Naive thymus-derived CD4-positive, alpha-beta T cell (primary cell): ENCODE measurements at places on chromosomes 4 and X. TPM values are rescaled to one million over a fixed set of nuclear protein-coding genes. Genes with fewer than 3 reads are reported as not detected.

- DNase-seq, result no peak
- H3K27me3 ChIP-seq, result no peaks in the 10 kb centered on the region
- H3K4me1 ChIP-seq, result no peaks in the 10 kb centered on the region
- H3K27ac ChIP-seq, result no peak overlapping the region
Measured at GRCh38 chr4:73852771-73853170, 325 bp upstream of the PF4V1 start.

Gene YY2
- 1.3 TPM for total RNA-seq

GRCh38 chrX:3252744-3253143, 93.7 kb downstream of the MXRA5 start:
- no peaks in the 10 kb centered on the region for H3K36me3 ChIP-seq
- H3K4me1 ChIP-seq, result no peaks in the 10 kb centered on the region
- no peak overlapping the region for H3K27ac ChIP-seq

GRCh38 chr4:145503486-145504072, 21.9 kb downstream of the SMAD1 start:
- H3K4me1 ChIP-seq, result no peaks in the 10 kb centered on the region
- H3K36me3 ChIP-seq, result no peaks in the 10 kb centered on the region
- H3K27ac ChIP-seq, result no peak overlapping the region
- no peak for DNase-seq
- H3K27me3 ChIP-seq, result no peaks in the 10 kb centered on the region

- H3K27me3 ChIP-seq, result no peaks in the 10 kb centered on the region
- H3K36me3 ChIP-seq, result no peaks in the 10 kb centered on the region
- no peaks in the 10 kb centered on the region for H3K4me1 ChIP-seq
- H3K4me3 ChIP-seq, result no peak overlapping the region
Measured at GRCh38 chr4:173834151-173834550, 304.1 kb upstream of the HAND2 start.

DNA sequence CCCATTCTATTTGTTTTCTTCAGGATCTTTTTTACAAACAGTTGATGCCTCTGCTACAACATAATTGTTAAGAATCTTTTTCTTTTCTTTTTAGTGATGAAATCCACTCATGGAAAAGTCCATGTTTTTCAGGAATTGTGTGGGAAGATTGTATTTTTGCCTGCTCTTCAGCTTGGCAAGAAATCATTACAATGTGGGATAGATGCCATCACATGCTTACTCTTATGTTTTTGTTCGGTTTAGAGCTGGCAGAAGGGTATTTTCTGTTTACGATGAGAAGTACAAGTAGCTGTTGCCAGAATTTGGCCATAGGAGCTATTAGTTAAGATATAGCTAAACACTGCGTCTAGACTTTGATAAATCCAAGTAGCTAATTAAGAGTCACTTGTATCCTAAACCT, 2585.3 kb downstream of the ARAP2 start:
- no peak overlapping the region for H3K27ac ChIP-seq
- H3K27me3 ChIP-seq, result no peaks in the 10 kb centered on the region
- no peaks in the 10 kb centered on the region for H3K4me1 ChIP-seq
- no peaks in the 10 kb centered on the region for H3K36me3 ChIP-seq

GRCh38 chrX:110133735-110134370, 130.9 kb downstream of the TMEM164 start:
- no peak overlapping the region for H3K4me3 ChIP-seq
- no peak overlapping the region for H3K27ac ChIP-seq
- H3K27me3 ChIP-seq, result no peaks in the 10 kb centered on the region
- H3K36me3 ChIP-seq, result no peaks in the 10 kb centered on the region
- no peaks in the 10 kb centered on the region for H3K4me1 ChIP-seq

Gene ABCG2
- total RNA-seq, result 0.65 and 0.66 TPM in 2 replicates

Gene GLOD5
- total RNA-seq, result not detected in 2 replicates

GRCh38 chr4:123588631-123589241, 192.1 kb downstream of the SPRY1 start:
- H3K4me3 ChIP-seq, result no peak overlapping the region
- H3K27ac ChIP-seq, result no peak overlapping the region
- H3K4me1 ChIP-seq, result no peaks in the 10 kb centered on the region
- DNase-seq, result no peak
- no peaks in the 10 kb centered on the region for H3K27me3 ChIP-seq

Gene C4orf54
- not detected for total RNA-seq

DNA sequence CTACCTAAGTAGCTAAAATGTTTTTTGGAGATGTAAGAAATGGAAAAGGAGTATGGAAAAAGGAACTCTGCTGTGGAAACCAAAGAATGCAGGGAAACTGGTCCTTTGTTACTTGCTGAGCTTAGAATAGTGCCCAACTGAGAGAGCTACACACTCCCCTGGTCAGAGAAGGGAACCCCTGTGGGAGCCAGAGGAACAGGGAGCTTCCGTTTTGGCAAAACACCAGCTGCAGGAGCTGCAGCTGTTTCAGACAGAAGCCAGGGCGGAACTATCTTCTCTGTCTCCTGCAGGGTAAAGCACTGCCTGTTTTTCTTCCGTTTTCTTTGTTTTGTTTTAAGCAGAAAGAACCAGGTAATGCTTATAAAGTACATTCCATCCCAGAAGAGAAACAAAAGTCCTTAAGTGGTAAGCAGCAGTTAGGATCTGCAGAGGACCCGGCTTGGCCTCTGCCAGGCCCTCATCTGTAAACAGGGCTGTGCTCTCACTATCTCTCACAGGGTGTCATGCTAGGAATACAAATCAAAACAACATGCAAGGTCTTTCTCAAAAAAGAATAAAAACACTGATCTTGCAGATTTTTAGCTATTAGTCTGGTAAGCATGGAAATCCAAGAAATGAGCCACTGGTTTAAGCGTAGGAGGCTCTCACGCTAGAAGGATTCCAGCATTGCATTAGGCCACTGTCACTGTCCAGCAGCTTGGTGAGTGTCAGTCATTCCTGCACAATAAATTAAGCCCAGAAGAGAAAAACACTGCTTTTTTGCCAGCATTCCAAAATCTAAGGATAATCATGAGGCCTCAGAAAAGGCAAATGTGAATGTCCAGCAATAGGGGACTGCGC, 76.1 kb downstream of the CHST7 start:
- DNase-seq, result no peak
- H3K27me3 ChIP-seq, result no peaks in the 10 kb centered on the region
- H3K4me1 ChIP-seq, result no peaks in the 10 kb centered on the region
